ENCODE measurements at places on chromosomes 6 and 20.

DNA sequence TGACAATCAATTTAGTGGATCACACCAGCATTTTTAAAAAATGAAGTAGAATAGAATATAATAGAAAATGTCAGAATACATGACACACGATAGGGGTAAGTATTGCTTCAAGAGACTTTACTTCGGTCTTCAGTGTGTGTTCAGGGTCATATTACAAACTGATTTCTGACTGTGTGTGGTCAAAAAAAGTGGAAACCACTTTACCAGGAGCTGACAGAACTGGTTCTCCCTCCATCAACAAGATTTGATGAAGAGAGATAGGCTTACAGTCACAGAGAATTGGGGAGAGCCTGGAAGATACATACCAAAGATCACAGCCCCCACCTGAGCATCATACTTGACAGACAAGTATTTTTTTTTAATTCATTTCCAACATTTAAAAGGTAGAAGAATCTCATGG lies 21.7 kb downstream of the ARMC2 start:
- DNase-seq, result no peak

DNA sequence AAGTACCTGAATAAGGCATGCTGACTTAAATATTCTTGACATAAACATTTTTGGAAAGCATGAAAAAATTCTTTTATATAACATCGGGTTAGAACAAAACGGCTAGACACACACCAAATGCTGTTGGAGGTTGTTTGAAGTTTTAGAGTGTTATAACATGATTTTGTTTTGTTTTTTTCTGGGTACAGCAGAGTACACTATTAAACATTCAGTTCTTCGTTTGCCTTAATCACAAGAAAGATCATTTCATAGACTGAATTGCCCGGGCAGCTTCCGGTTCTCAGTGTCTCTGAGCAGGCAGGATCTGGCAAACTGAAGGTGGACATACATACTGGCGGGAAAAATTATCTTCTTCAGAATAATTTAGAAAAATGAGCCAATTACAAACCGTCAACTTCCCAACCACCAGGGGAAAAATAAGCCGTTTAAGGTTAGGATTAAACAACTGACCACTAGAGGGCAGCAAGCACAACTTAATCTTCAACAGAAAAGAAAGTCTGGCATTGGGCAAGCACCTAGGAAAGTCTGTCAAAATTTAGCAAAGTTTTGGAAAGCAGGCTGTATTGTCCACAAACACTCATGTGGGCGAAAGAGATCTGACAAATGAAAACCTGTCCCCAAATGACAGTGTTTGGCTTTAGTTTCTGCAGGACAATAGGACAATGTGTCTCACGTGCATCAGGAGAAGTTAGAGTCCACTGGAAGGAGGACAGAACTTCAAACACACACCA lies 15.0 kb downstream of the ZNF217 start:
- peak; percentile 64 for DNase-seq

- no peak for DNase-seq
Measured at GRCh38 chr6:43532201-43532600, 15.3 kb downstream of the POLR1C start.

DNA sequence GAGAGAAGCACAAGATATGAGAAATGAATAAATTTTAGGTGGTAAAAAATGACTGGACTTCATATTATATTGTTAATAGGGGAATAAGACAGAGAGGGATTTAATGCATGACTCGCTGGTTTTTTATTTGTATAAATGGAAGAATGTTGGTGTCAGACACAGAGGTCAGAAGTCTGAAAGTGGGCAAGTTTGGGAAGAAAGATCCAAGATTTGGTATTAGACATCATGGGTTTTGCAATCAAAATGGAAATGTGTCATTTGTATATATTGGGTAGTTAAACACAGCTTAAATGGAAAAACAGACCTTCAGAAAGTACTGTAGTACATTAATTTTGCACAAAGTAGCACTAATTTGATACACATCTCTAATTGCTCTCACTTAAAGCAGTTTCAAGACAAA lies 96.2 kb downstream of the EYA4 start:
- DNase-seq, result no peak

DNA sequence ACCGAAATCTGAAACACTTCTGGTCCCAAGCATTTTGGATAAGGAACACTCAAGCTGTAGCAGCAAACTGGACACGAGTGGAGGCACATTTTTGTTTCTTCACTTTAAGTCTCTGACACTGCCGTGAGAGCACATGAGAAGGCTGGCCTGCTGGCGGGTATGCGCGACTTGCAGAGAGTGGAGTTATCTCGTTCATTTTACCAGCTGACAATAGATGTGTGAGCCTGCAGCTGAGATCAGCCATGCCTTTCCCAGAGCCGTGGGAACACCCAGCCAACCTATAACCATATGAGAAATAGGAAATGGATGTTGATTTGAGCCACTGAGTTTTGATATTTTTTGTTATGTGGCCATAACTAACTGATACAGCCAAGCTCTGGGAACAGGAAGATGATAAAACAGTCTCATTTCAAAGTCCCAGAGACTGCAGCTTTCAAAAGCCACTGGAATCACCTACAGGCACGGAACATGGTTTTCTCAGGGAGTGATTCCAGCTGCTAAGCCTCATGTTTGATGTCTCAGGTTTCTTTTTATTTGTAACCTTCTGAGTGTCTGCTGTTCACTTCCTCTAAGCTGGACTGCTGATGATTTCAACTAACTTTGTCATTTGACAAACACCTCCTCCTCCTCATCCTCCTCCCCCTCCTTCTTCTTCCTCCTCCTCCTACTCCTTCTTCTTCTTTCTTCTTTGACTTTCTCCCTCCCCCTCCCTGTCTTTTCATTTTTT lies 28.6 kb upstream of the LAMP5 start:
- no peak for DNase-seq

- DNase-seq, result peak; percentile 72
Measured at GRCh38 chr6:125301435-125302391, at the start of gene HDDC2. TSS of gene HDDC2 (minus strand) at chr6:125301967. CDS start at chr6:125301932, 35 bp downstream.

GRCh38 chr6:1105833-1106400 lies 206.0 kb upstream of the FOXQ1 start:
- no peak for DNase-seq

DNA sequence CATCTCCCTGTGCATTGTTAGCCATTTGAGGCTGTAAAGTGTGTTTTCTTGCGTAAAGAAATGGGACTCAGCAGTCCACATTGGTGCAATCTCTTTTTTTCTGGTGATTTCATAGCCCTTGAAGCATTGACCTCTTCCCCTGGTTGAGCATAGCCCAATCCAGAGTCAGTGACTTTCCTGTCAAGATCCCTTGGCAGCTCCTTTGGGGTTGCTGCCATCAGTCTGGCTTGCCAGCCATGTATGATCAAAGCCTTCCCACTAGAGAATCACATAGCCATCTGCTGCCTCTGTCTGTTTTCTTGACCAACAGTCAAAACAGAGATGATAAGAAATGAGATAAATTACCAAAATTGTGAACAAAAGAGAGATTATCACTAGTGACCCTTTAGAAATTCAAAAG lies 19.6 kb downstream of the HLA-A start:
- no peak for DNase-seq

- no peak for DNase-seq
Measured at GRCh38 chr6:15260099-15260821, 14.4 kb downstream of the JARID2 start.

GRCh38 chr6:161010418-161010817 lies 18.8 kb downstream of the MAP3K4 start:
- no peak for DNase-seq

DNA sequence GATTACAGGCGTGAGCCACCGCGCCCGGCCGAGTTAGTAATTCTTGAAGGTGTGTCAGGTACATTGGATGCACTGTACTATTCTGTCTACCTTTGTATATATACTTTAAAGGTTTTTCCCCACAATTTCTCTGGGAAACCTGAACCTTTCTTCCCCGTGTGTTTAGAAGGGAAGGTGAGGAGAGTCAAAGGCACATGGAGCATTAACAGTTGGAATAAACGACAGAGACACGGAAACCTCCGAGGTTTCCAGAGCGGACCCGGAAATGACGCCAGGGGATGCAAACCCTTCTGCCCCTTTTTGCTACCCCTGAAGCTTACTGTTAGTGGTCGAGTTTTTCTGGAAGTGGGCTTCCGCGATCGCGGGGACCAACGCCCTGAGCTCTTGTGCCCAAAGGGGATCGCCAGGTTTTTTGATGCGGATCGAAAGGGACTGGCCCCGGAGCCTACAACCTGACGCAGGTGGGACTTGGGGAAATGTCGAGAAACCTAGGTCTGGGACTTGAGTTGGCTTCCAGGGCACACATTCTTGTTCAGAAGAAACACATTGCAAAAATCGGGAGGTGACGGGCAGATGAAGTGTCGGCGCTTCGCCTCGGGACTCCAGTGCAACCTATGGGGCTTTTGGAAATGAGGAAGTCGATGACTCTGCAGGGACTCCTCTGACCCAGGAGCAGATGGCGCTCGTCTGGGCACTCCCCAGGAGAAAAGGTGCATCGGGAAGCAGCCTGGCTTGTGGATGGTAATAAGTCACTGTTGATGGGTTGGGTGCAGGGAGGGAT lies 218.2 kb downstream of the OR2B2 start:
- DNase-seq, result peak; percentile 37

DNA sequence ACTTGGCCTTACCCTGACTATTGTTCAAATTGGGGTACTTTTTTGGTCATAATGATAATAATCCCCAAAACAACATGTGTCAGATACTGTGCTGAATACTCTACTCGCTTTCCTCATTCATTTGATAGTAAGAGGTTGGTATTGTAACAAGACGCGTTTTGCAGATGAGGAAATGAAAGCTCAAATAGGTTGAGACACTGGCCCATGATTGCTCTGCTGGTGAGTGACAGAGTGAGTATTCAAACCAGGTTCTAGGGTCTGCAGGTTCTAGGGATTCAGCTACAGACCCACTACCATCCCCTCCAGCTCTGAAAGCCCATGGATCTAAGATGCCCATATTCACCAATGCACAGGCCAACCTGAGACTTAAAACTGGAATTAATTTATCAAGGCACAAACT lies 1.3 kb upstream of the ENPP4 start:
- DNase-seq, result no peak

- no peak for DNase-seq
Measured at GRCh38 chr6:8279041-8279805, 156.1 kb downstream of the SLC35B3 start.

- no peak for DNase-seq
Measured at GRCh38 chr6:163860287-163861081, 446.0 kb downstream of the QKI start.

- DNase-seq, result no peak
Measured at GRCh38 chr6:119215885-119216590, 133.5 kb downstream of the MAN1A1 start.

DNA sequence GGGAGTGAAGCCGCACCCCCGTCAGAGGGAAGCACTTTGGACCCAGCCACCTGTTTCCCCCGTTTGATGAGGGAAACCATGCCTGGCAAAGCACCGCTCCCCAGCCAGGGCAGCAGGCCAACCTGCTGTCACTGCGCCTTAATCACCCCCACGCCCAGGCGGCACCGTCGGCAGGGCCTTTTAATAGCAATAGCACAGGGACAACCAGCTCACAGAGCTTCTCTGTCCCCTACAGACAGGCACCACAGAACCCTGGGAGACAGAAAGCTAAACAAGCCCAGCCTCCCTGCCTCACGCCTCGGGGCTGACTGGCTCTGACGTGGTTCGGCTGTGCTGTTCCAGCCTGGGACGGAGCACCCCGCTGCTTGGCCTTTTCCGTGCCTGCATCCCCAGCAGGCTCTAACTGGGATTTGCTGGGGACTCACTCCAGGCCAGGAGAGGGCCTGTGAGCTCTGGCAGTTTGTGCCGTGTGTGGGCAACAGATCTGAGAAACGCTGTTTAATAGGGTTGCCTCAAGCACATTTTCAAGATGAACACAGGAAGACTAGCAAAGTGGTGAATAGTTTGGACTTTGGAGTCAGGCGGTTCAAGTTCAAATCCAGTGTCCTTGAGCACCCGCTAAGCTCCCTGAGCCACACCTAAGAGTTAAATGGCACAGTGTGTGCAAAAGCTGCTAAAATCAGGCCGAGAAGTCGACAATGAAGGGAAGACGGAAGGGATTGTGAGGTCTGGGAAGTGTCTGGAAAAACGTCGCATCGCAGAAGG lies 223.8 kb downstream of the NRN1 start:
- peak; percentile 33 for DNase-seq

Measured in frontal cortex (tissue), 4 donors.